H9 (cell line): ENCODE measurements at places on chromosomes 5 and 9.

- DNase-seq, result no peak
Measured at GRCh38 chr5:16884595-16884994, 51.5 kb downstream of the MYO10 start.

DNA sequence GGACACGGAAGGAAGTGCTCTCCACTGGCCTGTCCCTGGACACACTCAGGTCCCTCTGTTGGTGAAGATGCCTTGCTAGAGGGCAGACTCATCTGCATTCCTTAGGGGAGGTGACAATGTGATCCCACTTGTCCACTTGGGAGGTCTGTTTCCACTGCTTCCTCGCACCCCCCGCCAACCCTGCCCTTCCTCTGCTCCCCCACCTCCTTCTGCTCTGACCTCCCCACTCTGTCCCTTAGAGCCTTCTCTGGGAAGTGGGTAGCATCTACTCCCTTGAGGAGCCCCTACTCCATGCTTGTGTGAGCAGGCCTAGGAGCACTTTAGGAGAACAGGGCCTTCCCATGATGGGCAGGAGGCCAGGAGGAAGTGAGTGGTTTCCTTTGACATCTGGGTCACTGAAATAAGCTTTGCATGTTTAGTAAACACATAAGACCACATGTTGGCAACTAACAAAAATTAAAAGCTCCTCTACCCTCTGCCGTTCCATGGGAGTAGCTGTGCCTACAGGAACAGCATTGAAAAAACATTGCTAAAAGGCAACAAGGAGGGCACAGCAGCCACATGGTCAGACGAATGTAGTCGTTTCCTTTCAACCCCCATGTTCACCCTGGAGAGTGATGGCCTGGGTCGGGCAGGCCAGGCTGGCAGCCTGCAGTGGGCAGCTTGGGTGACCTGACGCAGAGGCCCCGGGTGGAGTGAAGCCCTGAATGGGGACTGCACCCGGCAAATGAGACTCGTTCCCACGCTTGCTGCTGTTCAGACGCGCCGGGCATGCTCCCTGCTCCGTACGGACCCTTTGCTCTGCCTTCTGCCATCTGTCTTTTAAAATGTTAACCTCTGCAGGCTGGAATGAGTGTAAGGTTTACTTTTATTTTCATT is 634.0 kb downstream of the IRX1 start:
- no peak for DNase-seq

GRCh38 chr9:78472111-78472510 is 175.2 kb downstream of the PSAT1 start:
- no peak for DNase-seq

GRCh38 chr9:114606597-114607207 is 4.4 kb upstream of the TMEM268 start:
- no peak for DNase-seq

- no peak for DNase-seq
Measured at GRCh38 chr9:87611776-87612175, 114.1 kb downstream of the DAPK1 start.

DNA sequence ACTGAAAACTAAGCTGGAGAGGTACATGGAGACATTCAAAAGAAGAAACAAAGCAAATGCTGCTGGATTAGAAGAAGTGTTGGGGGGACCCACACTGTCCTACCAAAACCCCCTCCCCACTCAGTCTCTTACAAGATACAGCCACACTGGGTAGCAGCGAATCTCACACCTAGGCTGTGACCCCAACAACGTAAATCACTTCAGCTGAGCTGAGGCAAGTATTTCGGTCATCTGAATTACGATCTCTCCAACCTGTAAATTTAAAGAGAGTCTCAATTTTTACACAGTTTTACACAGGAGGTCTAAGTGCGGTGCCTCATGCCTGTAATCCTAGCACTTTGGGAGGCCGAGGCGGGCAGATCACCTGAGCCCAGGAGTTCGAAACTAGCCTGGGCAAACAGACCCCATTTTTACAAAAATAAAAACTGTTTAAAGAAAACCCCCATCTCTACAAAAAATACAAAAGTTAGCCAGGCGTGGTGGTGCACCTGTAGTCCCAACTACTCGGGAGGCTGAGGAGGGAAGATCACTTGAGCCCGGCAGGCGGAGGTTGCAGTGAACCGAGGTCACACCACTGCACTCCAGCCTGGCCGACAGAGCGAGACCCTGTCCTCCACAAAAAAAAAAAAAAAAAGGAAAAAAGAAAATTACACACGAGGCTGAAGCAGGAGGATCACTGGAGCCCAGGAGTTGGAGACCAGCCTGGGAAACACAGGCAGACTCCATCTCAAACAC is 3.4 kb downstream of the CAMSAP1 start:
- DNase-seq, result no peak

GRCh38 chr5:135473956-135474670 is 22.0 kb upstream of the TIFAB start:
- DNase-seq, result no peak

DNA sequence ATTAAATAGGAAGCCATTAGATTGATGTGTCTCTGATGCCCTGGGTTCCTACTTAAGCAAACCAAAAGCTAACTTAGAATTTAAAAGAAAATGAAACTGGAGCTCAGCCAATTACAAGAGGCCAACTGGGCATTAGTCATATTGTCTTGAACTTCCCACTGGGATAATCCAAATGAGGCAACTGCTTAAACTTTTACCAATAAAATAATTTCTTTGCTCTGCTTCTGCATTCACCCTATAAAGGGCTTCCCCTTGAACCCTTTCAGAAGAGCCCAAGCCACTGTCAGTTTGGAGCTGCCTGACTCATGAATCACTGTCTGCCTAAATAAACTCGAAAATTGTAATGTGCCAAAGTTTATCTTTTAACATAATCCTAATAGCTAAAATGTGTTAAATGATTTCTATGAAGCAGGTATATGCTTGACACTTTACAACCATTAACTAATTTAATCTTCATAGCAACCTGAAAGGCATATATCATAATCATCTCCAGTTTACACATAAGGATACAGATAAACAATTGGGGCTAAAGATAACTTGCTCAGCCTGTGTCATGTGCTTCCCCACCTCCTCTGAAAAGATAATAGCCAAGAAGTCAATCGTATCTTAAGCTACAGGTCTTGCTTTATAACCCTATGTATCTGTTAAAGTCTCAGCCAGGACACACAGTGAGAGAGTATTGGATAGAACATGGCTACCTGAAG is 11.5 kb downstream of the GPR150 start:
- no peak for DNase-seq

DNA sequence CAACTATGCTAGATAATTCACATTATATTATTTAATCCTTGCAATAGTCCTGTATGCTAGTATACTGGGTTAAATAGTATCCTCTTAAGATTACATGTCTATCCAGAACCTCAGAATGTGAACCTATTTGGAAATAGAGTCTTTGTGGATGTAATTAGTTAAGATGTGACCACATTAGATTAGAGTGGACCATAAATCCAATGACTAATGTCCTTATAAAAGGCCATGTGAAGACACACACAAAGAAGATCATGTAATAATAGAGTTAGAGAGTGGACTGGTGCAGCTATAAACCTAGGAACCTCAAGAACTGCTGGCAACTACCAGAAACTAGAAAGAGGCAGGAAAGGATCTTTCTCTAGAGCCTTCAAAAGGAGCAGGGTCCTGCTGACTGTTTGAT is 263.6 kb upstream of the PTGER4 start:
- no peak for DNase-seq

- no peak for DNase-seq
Measured at GRCh38 chr9:6441269-6441668, 28.3 kb downstream of the UHRF2 start.

DNA sequence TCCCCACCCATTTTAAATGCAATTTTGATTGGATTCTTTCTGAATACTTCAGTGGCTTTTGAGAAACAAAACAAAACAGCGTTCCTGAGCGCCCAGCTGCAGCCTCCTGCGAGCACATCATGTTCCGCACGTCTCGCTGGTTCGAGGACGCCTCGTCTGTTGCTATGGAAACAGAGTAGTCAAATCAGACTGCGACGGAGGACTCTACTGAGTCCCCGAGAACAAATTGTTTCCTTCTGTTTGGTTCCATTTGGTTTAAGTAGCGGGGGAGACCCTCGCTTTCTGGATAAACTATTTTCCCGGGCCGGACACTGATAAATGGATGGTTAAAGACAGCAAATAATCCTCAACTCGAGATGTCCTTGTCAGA is 69.0 kb downstream of the SLC28A3 start:
- DNase-seq, result peak; percentile 71

GRCh38 chr9:74630228-74630627 is 133.1 kb downstream of the RORB start:
- no peak for DNase-seq

GRCh38 chr9:80790764-80791163 is 898.6 kb downstream of the TLE1 start:
- no peak for DNase-seq

DNA sequence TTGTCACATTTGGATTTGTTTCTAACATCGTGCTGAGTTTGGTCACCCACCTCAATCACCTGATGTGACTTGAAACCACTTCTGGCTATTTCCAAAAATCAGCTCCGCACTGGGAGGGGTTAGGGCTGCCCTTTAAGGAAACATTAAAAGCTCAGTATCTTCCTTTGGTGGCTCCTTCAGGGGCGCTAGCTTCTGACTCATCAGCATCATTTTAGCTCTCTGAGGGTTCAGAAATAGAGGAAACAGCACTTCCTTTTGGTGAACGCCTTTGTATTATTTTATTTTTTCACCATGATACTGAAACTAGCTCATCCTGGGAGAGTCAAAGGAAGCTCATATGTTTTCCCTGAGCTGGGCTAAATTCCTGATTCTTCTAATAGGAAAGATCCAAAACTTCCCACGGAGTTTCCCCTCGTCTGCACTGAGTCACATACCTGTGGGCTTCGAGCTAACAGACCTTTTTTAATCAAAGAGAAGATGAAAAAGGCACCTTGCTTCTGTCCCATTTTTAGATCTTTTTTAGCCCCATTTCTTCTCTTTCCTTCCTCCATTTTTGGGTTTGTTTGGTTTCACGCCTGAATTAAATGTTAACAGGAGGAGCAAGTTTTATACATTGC is 48.2 kb downstream of the ROPN1L start:
- no peak for DNase-seq

GRCh38 chr5:10320793-10321192 is 13.1 kb upstream of the CMBL start:
- no peak for DNase-seq

DNA sequence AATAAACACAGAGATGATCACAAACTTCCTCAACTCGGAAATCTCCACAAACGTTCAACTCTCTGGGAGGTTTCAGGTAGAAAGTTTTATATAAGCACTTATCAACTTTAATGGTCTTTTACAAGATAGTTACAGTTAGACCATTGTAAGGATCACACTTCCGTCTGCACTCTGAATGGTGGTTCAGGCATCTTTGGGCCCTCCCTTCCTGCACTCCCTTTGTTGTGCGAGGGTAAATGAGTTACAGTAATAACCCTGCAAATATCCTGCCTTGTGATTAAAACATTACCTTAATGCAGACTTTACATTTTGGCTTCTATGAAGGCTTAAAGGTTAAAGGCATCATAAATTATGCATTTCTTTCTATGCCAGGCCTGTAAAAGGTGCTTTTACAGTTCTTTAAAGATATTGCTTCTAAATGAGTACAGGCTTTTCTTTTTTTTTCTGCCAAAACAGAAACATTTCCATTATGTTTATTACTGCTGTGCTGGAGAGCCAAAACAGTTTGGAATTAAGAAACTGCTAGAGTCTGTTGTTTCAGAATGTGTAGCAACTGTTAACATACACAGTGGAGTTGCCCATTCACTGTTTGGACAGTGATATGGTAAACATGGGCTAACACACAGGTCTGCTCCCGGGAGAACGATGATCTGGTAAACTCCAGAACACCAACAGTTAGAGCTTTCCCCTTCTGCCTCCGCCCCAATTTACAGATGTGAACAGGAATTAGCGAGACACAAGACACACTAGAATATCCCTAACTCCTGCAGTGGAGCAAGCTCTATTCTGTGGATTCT is 1.1 kb downstream of the PRUNE2 start:
- no peak for DNase-seq

DNA sequence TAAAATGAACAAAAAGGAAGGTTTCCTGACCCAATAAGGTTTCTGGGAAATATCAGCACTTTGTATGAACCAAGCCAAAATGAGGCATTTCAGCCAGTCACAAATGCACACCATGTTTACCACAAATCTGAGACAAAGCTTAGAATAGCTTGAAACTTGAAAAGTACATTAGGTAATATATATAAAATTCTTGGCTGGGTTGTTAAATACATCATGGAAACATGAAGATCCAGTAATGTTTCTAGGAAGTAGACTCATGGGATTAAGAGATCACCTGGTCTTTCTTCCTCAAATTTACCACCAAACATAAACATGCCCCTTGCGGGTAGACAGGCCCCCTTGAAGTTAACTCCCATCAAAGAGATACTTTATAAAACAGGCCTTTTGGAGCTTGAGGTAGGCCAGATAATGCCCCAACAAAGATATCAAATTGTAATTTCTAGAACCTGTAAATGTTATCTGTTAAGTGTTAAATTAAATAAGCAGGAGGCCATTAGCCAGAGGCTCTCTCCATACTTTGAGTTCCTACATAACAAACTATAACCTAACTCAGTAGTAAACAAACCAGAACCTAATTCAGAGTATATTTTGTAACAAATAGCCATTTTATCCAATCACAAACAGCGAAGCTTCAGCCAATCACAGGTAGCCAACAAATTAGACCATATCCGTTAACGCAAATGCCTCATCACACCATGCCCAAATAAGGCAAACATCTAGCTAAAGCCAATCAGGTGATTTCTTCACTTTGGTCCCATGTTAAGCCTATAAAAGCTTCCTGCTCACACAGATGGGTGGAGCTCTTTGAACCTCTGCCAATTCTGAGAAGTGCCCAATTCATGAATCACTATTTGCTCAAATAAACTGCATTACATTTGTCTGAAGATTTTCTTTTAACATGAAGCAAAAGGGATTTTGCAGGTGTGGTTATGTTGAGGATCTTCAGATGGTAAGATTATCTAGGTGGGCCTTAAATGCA is 127.9 kb upstream of the TARS1 start:
- no peak for DNase-seq

DNA sequence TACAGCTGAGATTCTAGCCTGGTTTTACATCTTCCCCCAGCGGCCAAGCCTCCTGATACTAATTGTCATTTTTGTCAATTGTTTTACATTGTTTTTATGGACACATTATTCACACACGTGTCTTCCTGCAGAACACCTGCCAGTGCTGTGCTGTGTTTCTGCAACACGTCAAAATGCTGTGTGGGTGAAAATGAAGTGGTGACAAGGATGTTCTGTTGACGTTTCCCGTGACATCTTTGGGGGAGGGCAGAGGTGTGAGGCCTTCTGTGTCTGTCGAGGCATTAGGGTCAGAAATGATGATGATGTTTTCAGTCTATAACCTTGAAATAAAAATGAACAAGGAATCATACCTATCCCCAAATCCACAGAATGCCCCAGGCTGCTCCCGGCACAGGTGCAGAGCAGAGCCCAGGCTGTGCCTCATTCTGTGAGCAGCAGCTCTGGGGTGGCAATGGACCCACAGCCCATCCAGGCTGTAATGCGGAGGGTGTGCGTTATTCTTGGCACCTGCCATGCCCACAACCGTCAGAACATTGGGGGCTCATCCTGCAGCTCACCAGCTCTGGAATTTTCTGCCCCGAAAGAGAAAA is 23.6 kb upstream of the CEP72 start:
- no peak for DNase-seq
